T-cell (primary cell): ENCODE measurements at places on chromosomes 2 and 18. TPM values are rescaled to one million over a fixed set of nuclear protein-coding genes. Genes with fewer than 3 reads are reported as not detected.

FTCDNL1 gene
- total RNA-seq, result 0.77 TPM

DNA sequence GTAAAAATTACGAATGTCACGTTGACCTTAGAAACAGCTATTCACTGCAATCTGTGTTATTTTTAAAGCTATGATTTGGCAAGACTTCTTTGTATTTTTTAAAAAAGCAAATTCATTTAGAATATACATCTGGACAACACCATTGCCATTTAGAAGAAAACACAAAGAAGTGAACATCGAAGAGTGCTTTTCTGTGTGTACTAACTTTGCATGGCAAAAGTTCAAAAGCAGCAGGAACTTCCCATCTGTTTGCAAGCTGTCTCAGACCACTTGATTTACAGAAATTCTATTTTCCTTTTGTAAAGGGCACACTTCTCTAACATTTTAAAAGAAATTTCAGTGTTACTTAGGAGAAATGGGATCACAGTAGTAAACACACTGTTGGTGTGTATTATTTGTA lies 145.9 kb downstream of the CALCRL start:
- DNase-seq, result no peak

DNA sequence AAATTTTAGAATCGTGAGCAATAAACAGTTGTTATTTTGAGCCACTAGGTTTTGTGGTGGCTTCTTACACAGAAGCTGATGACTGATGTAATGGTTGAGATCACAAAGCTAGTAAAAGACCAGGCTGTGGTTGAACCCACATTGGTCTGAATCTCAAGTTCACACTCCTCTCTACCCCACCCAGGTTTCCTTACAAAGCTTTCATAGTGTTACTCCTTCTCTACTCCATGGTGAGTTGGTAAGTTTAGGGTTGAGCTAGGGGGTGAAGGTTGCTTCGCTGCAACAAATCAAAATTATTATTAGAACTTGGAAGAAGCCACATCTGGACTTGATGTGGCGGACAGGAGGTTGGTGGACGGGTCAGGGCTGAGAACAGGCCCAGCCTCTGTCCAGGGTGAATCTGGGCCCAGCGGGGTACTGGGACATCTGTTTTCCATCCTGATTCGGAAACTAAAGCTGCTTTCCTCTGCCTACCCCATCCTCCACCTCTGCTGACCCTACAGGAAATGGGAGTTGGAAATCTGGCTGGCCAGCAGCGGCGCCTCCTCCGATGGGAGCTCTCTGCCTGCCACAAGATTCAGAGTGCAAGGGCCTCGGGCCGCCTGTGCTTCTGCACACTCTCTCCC lies 86.3 kb downstream of the ZFP36L2 start:
- no peak for DNase-seq

DNA sequence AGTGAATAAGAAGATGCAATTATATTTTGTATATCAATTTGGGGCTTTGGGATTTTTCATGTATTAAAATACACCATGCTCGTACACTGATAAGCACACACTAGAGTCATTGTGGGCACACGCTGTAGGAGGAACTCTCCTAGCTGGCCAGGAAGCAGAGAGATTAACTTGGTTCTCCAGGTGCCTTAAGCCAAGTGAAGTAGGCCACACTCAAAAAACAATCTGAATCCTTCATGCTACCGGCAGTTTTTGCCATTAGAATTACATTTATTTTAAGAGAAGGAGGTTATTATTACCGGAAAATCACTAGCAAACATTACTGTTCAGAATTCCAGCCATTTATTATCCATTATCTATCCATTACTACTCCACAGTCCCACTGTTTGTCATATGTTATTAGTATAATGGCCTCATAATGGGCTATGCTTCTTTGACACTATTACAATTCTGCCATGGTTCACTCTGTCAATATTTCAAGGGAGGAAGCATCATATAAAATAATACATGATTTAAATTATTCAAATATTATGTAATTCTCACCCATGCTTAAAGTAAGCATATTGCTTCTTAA lies 214.4 kb downstream of the L3MBTL4 start:
- no peak for DNase-seq

DNA sequence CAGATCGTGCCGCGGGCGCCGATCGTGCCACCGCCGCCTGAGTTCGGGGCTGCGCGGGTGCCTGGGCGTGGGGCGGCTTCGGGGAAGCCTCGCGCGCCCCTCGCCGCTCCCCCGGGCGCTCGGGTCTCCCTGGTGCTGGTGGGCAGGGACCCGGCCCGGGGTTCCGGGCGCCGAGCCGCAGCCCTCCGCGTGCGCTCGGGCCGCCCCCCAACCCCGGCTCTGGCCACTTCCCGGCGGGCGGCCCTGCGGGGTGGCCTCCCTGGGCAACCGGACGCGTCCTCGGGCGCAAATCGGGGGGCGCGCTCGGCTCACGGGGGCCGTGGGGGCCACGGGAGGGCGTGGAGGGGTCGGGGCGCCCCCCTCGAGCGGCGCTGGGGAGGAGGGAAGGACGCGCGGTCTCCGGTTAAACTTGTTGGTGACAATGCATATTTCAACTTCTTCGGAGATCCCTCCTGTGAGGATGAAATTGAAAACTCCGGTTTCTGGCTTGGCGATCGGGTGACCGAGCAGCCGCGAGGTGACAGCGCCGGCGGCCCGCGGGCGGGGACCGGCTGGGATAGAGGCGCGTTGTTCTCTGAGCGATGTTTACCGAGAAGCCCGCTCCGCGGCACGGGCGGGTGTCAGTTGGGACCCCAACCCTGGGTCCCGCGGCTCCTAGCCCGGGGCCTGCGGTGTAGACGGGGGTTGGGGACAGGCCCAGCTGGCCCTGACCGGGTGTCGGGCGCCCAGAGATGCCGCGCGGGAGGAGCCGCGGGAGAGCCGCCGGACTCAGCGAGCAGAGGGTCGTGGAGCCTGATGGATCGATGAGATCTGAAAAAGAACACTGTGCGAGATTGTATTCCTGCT lies 676 bp downstream of the SH3BP4 start:
- no peak for DNase-seq

DNA sequence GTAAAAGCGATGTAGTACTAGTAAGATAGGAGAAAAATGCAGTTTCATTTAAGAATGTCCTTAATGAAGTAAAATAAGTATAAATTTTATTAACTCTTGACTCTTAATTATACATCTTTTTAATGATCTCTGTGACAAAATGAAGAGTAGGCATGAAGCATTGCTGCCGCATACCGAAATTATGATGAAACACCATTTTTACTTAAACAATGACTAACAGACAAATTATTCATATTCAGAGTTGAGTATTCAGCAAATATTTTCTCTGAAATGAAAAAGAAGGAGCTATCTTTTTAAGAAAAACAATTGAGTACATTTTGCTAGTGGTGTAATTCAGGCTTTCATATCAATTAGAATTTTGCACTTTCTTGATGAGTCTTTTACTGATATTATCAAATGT lies 150.6 kb upstream of the DOCK10 start:
- DNase-seq, result no peak
